ENCODE measurements at places on chromosomes 4 and X. TPM values are rescaled to one million over a fixed set of nuclear protein-coding genes. Genes with fewer than 3 reads are reported as not detected.

DNA sequence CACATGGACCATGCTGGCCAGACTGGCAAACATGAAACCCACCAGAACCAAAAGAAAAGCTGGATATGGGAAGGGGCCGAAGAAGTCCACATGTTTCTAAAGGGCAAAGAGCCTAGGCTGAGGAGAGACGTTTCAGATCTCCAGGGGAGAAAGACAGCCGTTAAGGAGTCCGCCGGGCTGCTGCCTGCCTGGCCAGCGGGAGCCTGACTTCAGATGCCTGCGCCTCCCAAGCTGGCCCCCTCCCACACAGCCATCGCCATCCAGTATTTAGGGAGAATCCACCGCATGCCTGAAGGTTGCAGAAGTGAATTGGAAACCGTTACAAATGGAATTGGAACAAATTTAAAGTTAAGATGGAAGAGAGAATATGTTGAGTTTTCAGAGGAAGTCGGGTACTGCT, 2.9 kb downstream of the TBL1X start:
- H3K27ac ChIP-seq: no peak overlapping the region
- DNase-seq: no peak
- no peaks in the 10 kb centered on the region for H3K36me3 ChIP-seq
- no peaks in the 10 kb centered on the region for H3K27me3 ChIP-seq
- peak overlapping the region; percentile 17 for H3K4me3 ChIP-seq

GRCh38 chr4:55083735-55084134, 41.7 kb downstream of the KDR start:
- no peak overlapping the region for H3K4me3 ChIP-seq
- no peaks in the 10 kb centered on the region for H3K36me3 ChIP-seq
- H3K27me3 ChIP-seq: no peaks in the 10 kb centered on the region
- no peaks in the 10 kb centered on the region for H3K4me1 ChIP-seq
- H3K27ac ChIP-seq: no peak overlapping the region
- no peak for DNase-seq

DNA sequence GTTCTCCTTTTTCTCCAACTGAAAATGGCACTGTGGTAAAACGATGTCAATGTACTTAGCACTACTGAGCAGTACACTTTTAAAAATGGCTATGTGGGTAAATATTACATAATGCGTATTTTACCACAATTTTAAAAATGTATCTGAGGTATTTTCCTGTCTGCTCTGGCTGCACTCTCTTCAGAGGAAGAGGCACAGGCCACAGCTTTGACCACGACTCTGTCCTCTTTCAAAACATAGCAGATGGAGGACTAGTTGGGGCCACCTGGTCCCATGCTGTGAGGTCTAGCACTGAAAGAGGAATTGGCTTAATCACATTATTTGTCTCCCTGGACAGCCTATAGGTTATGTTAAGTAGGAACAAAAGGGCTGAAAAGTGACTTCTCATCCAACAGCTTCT, 5.2 kb downstream of the KCNE5 start:
- DNase-seq: no peak
- no peak overlapping the region for H3K27ac ChIP-seq
- H3K36me3 ChIP-seq: no peaks in the 10 kb centered on the region
- no peaks in the 10 kb centered on the region for H3K27me3 ChIP-seq
- no peak overlapping the region for H3K4me3 ChIP-seq

IL2 gene
- not detected for total RNA-seq

- no peaks in the 10 kb centered on the region for H3K27me3 ChIP-seq
- H3K36me3 ChIP-seq: no peaks in the 10 kb centered on the region
- H3K4me1 ChIP-seq: no peaks in the 10 kb centered on the region
- no peak overlapping the region for H3K4me3 ChIP-seq
These were observed 38.2 kb downstream of the C4orf50 start for GRCh38 chr4:5979981-5980380.

Measured in stomach (tissue), 19 donors.